ENCODE measurements at places on chromosomes 2 and 18. TPM values are rescaled to one million over a fixed set of nuclear protein-coding genes. Genes with fewer than 3 reads are reported as not detected.

Gene STK36
- 12.4 TPM for total RNA-seq

Gene TUBA3D
- total RNA-seq = not detected

Gene CDCA7
- 0.31 TPM for total RNA-seq

Gene AQP12A
- not detected for total RNA-seq

- DNase-seq = no peak
Observed at GRCh38 chr2:215397632-215398341, 38.1 kb downstream of the FN1 start.

Gene SERPINB3
- total RNA-seq = not detected

- peak; percentile 51 for DNase-seq
Observed at GRCh38 chr2:240236217-240237111, 96.0 kb upstream of the OTOS start.

DNA sequence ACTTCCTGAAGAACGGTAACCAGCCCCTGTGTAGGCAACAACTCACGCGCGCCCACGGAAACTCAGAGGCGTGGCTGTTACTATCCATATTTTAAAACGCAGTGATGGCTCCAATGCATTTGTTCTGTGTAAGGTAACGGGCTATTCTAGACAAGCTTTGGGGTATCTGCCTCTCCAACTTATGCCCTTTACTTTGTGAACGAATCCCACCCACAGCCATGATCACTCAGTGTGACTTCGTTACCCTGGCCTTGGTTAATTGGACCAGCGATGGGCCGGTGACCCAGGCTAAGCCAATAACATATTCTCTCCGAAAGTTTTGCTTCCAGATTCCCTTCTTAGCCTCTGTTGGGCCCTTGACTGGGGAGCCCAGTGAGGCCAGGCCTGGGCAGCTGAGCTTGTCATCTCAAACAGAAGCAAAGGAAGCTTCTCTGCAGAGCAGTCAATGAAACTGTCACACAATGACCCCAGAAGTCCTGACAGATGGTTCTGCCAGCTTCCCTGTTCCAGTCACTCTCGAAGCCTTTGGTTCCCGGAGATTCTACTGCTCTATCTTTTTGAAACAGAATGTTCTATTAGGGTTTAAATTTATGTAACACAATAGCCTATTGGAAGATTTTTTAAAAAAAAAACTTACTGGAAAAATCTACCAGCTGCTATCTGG is 30.7 kb upstream of the ROCK2 start:
- DNase-seq = no peak

Gene CPLX4
- total RNA-seq = not detected

Gene IL18R1
- total RNA-seq = 8.1 TPM

Gene RAD51AP2
- total RNA-seq = 0.31 TPM

DNA sequence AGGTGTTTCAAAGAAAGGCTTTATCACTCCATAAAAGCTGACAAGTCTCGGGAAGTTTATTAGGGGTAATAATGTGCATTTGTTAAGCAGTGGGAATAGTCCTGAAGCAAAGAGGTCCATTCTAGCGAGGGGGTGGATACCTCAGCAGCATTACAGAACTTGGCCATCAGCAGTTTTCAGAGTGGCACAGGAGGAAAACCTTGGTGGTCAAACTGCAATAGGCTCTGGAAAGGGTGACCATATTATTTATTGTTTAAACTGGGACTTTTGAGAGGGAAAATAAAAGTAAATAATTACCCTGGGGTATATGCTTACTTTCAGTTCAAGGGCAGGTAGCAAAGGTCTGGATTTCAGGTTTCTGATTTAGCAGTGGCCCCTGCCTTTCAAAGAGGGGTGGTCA is 115.5 kb upstream of the KLHL14 start:
- DNase-seq = no peak

GRCh38 chr2:44550561-44550960 is 188.8 kb downstream of the CAMKMT start:
- DNase-seq = no peak

Gene OTX1
- total RNA-seq = not detected

Gene CCL20
- 0.88 TPM for total RNA-seq

Gene ACTG2
- 1.3 TPM for total RNA-seq

Gene SLC4A3
- 0.14 TPM for total RNA-seq

Gene MTERF4
- 26.3 TPM for total RNA-seq

Gene HOXD3
- not detected for total RNA-seq

DNA sequence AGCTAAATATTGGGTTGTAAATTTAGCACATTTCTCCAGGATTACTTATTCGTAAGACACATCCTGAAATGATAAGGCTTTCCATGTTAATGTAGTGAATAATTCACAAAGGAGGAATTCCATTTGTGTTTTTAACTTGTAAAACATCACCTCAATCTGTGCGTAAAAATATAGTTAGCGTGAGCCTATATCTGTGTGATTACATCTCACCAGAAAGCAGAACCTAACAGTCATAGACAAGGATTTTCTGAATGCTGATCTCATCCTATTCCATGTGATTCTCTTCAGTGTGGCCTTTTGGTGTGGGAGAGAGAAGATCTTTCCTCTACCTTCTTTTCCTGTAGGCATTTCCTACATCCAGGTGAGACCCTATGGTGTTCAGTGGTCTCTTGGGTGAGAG is 263.2 kb upstream of the RASGRP3 start:
- DNase-seq = no peak

Gene PCBP1
- 180 TPM for total RNA-seq
